NCI-H1417 treated with DMSO at 0.1 percent for 48 hours (cell line): ENCODE measurements at places on chromosomes 1 and 21.
A peak's percentile ranks its signal among the peaks of the same experiment; 100 is the strongest.

DNA sequence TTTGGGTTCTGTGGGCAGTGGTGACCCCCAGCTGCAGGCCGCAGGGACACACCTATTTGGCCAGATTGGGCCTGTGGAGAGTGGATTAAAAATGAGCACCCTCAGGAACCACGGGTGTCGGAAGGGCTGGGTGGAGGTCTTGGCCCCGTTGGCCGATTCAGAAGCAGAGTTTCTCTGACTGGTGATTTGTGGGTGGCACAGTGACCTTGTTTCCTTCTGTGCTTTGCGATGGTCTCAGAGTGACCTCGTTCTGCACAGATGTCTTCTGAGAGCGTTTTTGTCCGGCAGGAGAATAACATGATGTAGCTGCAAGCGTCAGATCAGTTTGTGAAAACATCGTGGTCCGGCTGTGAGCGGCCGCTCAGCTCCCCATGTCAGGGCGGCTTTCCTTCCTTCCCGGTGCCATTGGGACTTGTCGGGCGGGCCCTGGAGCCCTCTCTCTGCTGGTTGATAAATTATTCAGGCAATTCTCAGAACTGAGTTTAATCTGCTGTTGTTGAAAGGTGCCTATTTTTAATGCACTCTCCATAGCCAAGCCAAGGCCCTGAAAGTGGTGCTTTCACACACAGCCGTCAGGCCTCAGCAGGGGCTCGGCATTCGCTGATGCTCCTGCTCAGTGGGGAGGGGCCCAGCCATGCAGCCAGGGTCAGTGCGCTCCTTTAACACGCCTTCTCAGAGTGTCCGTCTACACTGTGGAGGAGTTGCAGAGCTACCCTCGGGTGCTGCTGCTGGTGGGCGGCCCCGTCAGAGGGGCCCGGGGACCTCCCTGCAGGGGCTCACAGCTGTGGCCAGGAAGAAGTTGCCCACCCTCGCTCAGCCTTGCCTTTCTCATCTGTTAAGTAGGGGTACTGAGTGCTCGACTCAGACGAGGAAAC is 26.8 kb downstream of the TRPM2 start:
- no peak for DNase-seq

- peak; percentile 36 for DNase-seq
Measured at GRCh38 chr1:151443846-151444782, 15.2 kb downstream of the POGZ start.

DNA sequence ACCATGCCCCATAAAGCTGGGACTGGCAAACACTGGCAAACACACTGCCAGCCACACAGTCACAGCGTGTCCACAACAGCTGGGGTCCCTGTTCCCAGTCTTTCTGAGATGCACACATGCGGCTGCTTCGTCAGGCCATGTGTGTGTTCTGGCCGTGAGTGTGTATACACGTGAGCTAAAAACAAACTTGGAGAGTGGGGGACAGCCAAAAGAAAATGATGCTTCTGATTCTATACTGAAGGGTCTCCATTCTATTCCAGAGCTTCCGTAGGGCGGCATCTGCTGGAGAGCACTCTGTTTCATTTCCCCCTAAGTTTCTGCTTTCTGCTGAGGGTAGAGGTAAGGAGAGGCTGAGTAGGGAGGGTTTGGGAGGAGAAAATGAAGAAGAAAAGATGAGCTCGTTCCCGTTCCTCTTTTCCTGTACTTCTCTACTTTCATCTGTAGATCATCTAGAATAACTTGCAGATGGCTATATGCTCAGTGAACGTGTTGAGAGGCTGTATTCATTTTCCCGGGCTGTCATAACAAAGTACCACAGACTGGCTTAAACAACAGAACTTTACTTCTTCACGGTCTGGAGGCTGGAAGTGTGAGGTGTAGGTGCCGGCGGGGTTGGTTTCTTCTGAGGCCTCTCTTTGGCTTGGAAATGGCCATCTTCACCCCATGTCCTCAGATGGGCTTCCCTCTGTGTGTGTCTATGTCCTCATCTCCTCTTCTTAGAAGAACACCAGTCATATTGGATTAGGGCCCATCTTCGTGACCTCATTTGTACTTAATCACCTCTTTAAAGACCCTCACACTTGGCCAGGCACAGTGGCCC is 151.6 kb downstream of the TOMM20 start:
- no peak for DNase-seq

DNA sequence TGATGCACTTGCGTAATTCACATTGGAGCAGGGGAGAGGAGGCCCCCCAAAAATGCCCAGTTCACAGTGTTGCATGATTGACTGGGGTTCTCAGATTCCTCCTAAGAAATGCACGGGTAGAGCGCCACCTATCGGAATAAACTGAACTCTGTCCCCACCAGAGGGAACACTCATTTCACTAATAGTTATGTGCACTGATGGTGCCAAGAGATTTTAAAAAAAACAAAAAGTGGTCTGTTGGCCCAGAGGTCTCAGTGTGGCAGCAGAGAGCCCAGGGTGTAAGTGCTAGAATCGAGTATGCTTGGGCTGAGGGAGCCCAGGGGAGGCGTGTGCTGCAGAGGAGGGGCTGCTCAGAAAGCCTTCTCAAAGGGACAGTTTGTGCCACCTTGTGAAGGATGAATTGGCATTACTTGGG is 6.9 kb downstream of the PINK1 start:
- no peak for DNase-seq

DNA sequence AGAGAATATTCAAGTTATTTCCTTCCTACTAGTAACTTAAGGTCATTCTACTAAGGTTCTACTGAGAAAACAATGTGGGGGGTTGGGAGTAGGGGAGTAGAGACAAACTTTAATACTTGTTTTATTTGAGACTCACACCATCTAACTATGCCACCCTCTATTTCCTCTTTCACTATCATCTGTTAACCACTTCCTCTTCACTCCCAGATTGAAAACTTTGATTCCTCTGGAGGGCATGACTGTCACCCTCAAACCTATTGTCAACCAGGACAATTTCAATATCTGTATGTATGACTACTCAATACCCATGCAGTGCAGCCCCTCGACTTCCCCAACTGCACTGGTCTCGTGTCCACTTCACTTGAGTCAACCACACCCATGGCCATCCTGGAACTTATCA is 165.6 kb upstream of the POGK start:
- no peak for DNase-seq

DNA sequence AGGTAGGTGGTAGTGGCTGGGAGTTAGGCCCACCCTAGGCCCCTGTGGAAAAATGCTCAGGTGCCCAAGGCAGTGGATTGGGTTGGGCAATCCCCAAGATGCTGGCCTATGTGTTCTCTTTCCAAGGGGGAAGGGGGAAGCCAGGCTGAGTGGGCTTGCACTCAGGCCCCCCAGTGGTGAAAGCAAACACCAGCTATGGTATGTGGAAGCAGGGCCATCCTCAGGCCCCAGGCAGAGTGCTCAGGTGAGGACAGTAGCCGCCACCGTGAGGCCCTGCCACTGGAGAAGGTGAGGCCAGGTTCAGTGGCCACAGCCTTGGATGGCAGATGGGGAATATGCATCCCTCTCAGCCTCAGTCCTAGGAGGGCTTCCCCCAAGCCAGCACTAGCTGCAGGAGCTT is 11.8 kb downstream of the LY9 start:
- no peak for DNase-seq

GRCh38 chr1:67431869-67432578 is 1.8 kb upstream of the SERBP1 start:
- no peak for DNase-seq
